ENCODE measurements at places on chromosomes 11 and 22.

DNA sequence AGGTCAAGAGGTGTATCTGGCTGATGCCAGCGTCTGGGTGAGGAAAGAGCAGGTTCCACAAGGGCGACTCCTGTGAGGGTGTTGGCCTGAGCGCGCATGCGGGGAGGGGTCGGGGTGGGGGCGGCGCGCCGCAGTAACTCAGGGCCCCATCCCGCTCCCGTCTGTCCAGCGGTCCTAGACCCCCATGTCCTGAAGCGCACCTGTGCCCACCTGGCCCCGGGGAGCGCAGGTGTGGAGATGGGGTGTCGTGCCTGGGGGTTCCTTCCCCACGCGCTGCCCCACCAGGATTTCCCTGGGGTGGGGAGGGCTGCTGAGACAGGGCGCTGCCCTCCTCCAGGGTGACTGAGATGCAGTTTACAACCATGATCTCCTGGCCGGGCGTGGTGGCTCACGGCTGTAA, 20.9 kb downstream of the RNH1 start:
- no peak for DNase-seq

DNA sequence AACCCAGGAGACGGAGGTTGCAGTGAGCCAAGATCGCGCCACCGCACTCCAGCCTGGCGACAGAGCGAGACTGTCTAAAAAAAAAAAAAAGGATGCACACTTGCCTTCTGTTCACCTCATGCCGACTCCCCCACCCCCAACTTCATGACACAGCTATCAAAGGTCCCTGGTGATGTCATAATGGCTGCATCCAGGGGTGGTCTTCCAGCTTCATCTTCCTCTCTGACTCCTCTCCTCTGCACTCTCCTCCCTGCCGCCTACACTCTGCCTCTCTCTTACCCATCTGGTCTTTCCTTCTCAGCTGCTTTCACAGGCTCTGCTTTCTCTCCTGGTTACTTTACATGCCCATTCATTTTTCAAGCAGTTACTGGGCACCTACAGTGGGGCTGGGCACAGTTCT, 16.4 kb upstream of the KDM2A start:
- DNase-seq: no peak

DNA sequence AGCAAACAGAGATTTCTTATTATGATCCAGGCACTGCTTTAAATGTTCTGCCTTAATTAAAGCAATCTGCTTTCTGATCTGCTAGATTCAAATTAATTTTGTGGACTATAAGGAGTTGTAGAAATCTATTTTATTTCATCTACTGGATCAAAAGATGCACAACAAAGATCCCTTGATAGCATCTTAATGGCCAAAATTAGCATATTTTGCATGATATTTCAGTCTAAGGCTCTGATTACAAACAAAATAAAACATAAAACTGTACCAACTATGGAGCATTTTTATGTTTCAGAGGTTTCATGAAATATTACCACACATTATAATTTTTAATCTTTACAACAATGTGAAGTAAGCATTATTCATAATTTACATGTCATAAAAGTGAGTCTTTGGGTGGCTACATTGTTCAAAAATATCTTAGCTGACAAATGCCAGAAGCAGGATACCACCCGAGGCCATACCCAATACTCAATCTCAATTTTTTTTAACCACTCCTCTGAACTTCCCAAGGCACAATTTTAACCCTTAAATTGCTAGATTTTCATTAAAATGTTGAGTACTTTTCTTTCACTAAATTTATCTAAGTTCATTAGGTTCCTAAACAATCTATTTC, 929.5 kb downstream of the KCNA4 start:
- no peak for DNase-seq

DNA sequence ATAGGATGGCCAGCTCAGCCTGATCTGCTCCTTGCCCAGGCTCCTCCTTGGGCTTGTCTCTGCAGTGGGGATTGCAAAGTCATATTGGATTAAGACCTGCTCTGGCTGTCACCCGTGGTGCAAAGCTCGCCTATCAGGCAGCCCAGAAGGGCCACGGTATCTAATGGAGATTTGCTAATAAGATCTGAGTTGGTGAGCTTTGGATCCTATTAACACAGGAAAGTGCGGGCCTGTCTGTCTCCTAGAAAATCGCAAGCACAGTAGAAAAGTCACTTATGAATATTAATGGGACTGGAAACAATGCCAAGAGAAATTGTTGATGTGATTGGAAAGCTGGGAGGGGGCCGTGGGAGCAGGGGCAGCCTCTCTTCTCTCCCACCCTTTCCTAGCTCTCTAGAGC, 72.8 kb downstream of the CHST1 start:
- no peak for DNase-seq

DNA sequence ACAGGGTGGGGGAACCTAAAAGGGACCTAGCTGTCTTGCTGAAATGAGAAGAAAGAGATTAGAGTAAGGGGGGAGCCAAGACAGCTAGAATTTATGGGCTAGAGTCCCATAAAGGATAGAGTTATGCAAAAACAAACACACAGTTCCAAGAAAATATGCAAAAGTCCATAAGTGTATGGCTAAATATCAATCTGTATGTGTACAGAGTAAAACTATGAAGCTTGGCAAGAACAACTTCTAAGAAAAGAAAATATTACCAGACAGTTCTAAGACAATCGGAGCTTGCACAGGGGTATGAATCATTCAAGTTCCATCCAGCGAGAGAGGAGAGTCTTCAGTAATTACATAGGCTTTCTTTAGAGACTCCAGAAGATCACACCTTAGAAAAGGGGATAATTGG, 41.8 kb downstream of the GDPD4 start:
- DNase-seq: no peak

GRCh38 chr11:132095230-132096131, 725.1 kb downstream of the NTM start:
- no peak for DNase-seq

DNA sequence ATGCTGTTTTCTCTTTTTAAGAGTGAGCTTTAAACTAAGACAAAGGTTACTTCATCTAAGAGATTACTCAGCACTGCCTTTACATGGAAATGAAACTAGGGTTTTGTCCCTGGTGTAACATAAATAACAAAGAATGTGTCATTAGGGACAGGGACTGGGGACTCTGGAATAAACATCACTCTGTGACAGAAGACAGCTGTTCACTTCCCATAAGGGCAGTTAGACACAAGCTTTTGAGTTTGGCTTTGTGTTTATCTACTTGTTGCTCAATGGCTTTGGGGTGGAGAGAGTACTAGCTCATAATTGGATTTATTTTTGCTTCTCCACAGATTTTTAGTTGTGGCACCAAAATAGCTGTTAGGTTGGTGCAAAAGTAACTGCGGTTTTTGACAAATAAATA, 154.5 kb downstream of the OR4C45 start:
- no peak for DNase-seq

- no peak for DNase-seq
These were observed 11.6 kb upstream of the GAB2 start for GRCh38 chr11:78429209-78429608.

- DNase-seq: no peak
These were observed 43.4 kb downstream of the APOL5 start for GRCh38 chr22:35761037-35761436.

DNA sequence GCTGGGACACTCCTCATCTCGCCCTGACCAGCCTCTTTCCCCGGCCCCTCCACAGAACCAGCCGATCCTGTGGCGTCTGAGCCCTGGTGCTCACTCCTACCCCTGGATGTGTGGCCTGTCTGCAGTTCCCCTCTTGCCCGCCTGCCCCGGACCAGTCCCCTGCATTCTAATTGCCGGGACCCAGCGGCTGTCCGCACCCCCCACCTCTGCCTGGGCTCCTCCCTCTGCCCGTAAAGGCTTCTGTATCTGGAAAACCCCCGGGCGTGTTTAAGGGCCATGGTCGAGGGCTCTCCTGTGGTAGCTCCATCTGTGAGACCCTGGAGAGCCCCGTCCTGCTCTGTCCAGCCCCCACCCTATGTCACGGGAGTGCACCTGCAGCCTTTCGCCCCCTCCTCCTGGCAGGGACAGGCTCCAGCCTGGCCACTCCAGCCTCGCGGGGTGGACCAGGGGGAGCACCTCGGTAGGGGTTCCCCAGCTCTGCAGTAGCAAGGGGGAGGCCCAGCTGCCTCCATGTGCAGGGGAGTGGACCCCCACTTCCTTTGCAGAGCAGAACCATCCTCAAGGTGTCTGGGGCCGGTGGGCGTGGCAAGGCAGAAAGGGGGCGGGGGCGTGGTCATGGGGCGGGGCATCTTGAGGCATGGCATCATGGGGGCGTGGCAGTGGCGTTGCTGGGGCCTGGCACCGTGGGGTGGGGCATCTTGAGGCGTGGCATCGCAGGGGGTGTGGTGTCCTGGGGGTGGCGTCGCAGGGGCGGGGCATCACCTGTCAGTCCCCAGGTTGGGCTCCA, 430.4 kb downstream of the TBC1D22A start:
- no peak for DNase-seq

DNA sequence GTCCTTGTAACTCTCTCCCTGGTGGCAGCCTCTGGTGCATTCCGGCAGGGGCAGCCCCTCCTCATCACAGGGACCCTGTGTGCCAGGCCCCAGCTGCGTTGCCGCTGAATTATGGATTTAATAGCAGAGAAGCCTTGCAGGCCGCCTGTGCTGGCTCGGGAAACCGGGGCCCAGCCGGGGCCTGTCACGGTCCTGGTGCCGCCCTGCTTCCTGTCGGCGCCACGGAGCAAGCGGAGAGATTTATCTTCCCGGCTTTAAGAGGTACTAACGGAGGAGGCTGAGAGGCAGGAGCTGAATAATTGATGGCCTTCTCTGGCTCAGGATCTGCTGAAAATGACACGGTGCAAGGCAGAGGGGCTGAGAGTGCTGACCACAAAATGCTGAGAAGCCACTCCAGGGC, 54.0 kb upstream of the CCDC188 start:
- DNase-seq: no peak

DNA sequence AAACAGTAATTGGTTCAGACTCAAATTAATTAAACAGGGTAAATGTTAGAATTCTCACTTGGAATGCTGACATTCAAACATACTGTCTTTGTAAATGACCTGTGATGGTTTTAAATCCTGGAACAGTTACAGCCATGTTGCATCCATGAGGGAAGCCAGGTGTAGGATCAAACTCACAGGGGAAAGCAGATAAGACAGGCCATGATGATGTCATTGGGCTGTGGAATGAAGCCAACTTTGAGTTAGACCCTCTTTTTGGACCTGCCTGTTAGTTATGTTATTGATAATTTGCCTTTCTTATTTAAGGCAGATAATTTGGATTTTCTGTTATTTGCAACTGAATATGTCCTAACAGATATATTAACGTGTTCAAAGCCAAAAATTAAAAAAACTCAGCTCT, 39.3 kb upstream of the ABTB2 start:
- DNase-seq: no peak

DNA sequence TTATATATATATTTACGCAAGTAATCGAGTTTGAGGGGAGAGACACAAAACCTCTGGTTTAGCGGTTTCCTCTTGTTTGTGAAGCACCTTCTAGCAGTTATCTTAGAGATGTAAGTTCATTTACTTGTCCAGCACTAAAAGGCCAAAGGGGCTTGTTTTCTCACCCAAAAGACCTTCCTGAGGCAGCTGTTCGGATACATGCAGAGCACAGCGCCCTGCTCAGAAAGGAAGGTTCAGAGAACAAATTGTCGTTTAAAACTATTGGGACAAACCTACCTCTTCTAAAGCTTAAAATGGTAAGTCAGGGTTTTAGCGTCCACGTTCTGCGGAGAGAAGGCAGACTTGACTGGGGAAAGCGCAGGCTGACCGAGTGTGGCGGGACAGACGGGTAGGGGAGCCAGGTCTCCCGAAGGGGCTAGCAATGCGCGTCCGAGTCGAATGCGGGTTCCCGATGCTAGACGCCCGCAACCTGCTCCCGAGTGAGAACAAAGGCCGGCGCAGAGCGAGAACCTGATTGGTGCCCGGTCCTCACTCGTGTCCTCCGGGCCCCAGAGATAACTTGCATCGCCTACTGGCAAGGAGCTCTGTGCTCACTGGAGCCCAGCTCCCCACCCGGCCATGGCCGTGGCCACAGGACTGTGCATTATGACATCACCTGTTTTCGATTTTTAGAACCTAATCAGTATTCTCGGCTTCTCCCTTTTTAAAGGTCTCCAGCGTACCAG, 1.0 kb upstream of the SESN3 start:
- peak; percentile 33 for DNase-seq

- DNase-seq: no peak
These were observed 28.1 kb downstream of the DRD4 start for GRCh38 chr11:665062-665703.

- no peak for DNase-seq
These were observed 56.6 kb downstream of the SYT13 start for GRCh38 chr11:45229401-45230020.

DNA sequence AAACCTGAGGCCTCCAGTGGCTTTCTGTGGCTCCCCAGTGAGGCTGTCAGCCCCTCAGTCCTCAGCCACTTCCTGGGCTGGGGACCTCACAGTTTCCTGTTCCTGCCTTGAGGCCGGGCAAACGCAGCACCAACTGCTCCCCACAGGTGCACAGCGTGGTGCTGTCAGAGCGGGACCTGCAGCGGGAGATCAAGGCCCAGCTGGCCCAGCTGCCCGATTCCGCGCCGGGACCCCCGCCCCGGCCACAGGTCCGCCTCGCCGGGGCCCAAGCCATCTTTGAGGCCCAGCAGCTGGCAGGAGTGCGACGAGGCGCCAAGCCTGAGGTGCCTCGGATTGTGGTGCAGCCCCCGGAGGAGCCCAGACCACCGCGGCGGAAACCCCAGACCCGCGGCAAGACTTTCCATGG, 5.4 kb downstream of the TBC1D10C start:
- peak; percentile 54 for DNase-seq

DNA sequence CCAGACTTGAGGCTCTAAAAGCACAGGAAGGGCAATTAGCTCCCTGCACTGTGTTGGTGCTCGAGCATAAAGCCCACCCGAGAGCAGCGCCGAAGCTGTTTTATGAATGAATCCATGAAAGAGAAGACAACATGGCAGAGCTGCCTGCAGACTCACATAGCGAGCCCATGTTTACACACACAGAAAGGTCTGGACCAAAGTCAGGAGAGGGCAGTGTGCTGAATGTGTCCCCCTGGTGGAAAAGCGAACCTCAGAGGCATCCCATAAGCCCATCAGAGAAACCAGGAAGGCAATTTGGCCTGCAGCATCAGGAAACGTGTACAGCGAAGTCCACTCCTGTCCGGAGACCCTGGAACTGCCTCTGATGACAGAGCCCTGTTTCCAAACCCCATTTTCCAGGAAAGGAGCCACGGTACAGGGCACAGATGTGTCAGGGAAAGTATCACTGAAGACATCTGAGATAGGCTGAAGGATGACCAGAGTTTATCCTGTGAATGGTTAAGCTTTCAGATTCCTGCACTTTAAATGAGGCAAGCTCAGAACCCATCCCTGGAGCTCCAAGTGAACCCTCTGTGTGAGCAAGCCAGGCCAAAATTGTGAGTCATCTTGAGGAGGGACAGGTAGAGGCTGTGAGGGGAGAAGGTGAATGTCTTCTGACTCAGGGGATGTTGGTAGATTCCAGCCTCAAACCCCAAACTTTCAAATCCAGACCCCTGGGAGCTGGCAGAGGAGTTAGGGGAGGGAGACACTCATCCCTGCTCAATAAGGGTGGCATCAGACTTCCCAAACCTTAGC, 36.9 kb downstream of the CHRDL2 start:
- DNase-seq: no peak

DNA sequence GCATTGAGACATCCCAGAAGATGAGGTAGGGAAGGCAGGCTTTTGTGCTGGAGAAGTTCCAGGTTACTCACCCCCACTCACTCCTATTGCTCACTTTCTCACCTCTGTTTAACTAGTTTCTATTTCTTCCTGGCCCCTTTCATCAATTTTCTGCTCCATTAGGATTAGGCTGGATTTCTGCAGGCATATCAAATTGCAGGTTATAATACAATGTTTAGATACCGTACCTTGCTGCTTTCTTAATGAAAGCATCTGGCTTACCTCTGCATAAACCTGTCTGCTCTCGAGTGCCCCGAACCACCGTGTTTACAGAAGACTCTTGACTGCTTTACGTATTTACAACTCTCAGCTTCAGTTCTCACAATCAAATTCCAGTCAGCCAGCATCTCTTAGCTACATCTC, 173.7 kb downstream of the ADAMTS15 start:
- DNase-seq: no peak

Measured in activated CD4-positive, alpha-beta T cell treated with anti-CD3 and anti-CD28 coated beads, Interleukin-2, amount 50 U/mL, for 24 hours (primary cell).